ENCODE measurements at places on chromosomes 1 and 21.

- peak; percentile 17 for DNase-seq
Observed at GRCh38 chr1:58515794-58516401, 30.6 kb downstream of the OMA1 start.

GRCh38 chr1:206634365-206635079, 814 bp upstream of the DYRK3 start:
- peak; percentile 88 for DNase-seq

DNA sequence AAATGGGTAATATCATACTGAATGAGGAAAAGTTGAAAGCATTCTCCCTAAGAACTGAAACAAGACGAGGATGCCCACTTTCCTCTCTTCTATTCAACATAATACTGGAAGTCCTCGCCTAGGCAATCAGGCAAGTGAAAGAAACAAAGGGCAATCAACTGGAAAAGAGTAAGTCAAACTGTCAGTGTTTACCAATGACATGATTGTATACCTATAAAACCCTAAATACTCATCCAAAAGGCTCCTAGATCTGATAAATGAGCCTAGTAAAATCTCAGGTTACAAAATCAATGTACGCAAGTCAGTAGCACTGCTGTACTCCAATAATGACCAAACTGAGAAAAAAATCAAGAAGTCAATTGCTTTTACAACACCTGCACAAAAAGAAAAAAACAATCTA, 575.8 kb upstream of the PRMT6 start:
- no peak for DNase-seq

DNA sequence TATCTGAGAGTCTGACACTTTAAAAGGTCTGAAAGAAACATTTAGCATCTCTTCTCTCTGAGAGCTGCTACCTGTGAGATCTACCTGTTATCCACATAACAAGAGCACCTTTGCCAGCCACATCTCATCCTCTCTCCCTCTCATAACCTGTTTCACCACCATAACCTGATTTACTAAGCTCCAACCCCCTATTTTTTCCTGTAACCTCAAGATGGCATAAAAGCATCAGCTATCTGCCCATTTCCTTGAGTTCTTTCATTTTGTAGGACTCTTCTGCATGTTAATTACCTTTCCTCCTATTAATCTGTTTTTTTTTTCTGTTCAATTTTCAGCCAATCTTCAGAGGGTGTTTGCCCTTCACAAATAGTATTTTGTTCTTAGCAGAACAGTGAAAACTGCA, 136.5 kb upstream of the KCNK1 start:
- no peak for DNase-seq

DNA sequence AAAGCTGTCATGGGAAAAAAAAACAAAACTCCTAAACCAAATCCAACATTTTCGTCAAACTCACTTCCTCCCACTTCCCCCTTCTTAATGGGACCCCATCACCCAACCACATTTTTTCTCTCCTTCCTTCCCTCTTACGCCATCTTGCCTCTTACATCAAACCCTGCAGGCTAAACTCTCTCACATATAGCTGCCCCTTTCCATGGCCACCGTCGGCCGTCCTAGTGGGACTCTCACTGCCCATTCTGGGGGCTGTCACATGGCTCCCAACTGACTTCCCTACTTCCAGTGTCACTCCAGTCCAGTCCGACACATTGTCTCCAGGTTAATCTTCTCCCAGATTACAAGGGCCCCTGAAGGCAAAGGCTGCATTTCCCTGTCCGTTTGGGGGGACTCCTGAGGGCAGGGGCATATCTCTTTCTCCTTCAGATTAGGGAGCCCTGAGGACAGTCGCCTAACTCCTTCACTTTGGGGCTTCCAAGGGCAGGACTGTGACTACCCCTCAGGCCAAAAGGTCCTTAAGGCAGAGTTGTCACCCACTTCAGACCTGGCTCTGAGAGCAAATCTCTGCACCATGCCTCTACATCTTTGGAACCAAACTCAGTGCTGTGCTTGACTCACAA, 658 bp downstream of the UBXN11 start:
- DNase-seq = no peak

GRCh38 chr1:161119092-161119903, 1.4 kb downstream of the NIT1 start:
- DNase-seq = peak; percentile 80

DNA sequence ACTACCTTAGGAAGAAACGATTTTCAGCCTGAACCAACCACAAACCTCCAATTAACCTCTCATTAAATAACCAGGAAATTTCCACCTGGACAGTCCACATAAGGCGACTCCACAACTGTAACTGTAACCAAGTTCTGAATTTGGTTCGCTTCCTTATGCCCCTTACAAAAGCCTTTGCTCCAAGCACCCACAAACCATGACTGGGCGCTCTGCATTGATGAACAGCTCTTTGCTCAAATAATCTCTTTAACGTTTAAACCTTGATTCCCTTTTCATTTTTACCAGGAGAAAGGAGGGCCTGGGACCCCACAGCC, 38.2 kb upstream of the ZNF124 start:
- DNase-seq = no peak

DNA sequence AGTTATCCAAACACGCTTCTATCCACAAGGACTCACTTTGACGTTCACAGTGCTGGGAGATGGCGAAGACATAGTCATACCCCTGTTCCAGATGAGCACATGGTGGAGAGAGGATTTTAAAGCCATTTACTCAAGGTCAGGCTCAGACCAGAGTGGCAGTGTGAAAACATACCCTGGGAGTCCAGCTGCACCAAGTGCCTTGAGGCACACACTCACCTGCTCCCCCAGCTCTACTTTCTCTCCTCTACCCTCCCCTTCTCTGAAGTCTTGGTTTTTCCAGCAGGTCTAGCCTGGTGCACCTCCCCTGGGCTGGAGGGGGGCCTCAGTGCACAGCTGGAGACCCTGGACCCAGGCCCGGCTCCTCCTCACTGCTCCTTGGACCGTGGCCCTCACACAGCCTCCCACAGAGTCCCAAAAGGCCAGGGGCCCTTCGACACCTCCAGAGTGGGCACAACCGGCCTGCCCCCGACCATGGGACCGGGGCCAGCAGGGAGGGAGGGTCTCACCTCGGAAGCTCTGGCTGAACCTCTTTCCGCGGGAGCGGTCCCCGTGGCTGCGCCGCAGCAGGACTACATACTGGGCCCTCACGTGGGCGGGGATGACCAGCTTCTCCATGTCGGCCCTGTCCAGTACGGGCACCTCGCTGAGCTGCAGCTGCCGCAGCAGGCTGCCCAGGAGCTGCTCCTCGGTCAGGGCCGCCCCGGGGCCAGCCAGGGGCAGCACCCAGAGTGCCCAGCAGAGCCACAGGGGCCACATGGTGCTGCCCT, 452 bp downstream of the LEFTY2 start:
- DNase-seq = no peak

Data from stimulated activated CD4-positive, alpha-beta T cell treated with anti-CD3 and anti-CD28 coated beads, Interleukin-15, amount 100 ng/mL, for 24 hours (primary cell).